ENCODE measurements at places on chromosomes 16 and 17.

GRCh38 chr16:67509016-67509415 lies 19.6 kb upstream of the RIPOR1 start:
- DNase-seq, result peak; percentile 28

DNA sequence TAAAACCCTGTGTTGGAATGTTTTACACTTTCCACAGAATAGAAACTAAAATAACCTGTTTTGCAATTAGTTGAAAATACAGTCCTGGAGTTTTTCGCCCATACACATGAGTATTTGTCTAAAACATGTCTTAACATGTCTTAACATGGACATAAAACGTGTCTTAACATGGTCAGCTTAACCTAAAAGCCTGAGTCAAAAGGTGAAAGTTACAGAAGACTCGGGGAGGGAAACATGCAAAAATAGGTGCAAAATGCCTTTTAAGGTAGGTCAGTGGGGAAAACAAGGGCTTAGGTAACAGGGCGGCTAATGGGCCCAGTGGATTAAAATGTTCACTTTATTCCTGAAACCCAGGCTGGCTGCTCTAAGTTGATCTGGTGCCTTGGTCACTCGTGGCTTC lies 56.1 kb upstream of the RBL2 start:
- no peak for DNase-seq

GRCh38 chr16:67424261-67424615 lies 6.7 kb upstream of the HSD11B2 start:
- no peak for DNase-seq

GRCh38 chr16:28279006-28279405 lies 13.3 kb upstream of the SBK1 start:
- DNase-seq, result peak; percentile 46

- DNase-seq, result peak; percentile 62
Observed at GRCh38 chr17:48307814-48308411, 122.1 kb downstream of the SKAP1 start.

DNA sequence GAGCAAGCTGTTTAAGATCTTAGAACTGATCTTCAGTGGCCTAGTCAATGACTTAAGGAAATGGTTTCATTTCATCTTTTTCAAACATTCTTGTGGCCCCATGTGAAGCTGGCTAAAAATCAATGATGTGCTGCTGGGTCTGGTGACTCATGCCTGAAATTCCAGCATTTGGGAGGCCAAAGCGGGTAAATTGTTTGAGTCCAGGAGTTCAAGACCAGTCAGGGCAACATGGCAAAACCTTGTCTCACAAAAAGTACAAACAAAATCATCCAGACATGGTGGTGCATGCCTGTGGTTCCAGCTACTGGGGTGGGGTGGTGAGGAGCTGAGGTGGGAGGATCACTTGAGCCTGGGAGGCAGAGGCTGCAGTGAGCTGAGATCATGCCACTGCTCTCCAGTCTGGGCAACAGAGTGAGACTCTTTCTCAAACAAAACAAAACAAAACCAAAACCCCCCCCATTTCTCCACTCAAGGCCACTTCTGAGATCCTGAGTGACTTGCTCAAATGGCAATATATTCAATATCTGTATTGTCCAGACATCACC lies 17.4 kb upstream of the COL1A1 start:
- DNase-seq, result no peak

- no peak for DNase-seq
Observed at GRCh38 chr17:8622191-8622590, 8.3 kb downstream of the MYH10 start.

GRCh38 chr17:46949291-46950174 lies 26.6 kb downstream of the GOSR2 start:
- no peak for DNase-seq

- DNase-seq, result no peak
Observed at GRCh38 chr17:81821603-81822311, 11.3 kb downstream of the MCRIP1 start.
